ENCODE measurements at places on chromosomes 3 and 15.

DNA sequence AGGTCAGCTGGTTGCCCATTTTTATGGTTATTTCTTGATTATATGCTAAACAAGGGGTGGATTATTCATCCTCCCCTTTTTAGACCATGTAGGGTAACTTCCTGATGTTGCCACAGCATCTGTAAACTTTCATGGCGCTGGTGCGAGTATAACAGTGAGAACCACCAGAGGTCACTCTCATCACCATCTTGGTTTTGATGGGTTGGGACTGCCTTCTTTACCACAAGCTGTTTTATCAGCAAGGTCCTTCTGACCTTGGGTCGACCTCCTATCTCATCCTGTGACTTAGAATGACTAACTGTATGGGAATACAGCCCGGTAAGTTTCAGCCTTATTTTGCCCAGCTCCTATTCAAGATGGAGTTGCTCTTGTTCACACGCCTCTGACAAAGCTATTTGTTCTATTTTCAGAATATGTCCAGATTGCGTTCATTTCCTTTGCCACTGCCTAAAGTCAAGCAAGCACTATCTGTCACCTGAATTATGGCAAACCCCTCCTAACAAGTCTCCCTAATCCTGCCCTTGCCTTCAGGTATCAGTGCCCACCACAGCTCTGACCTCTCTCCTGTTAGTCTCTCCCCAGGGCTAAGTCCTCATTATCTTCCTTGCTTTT lies 308.5 kb downstream of the ROBO2 start:
- DNase-seq: no peak

DNA sequence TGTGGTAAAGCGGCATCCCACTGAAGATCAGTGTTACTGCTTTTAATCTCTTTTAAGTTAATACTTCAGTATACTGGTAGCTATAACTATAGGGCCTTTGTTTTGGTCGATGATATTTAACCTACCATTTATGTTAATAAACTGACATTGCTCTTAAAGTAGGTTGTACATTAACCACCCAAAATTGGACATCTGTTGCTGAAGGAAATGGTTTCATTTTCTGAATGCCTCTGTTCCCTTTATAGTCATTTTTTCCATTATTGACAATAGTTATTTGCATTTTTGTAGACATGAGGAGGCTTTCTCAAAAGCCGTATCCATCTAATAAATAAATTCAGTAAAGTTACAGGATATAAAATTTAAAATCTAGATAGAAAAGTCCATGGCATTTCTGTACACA lies 252.4 kb upstream of the UBE2E1 start:
- DNase-seq: no peak

DNA sequence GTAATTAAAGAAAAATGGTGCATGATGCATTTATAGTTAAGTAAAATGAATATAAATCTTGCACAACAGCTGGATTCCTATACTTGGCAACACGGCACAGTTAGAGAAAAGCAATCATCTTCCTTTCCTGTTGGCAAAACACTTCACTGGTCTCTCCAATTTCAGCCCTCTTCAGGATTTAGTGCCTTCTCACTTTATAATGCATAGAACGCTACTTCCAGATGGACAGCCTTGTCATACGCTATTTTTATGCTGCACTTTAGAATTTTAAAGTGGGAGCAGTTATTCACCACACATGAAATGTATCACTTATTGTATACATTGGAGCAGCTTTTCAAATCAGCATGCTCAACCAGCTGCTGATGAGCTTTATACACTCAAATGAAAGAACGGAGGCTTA lies 194.4 kb upstream of the GBE1 start:
- no peak for DNase-seq

DNA sequence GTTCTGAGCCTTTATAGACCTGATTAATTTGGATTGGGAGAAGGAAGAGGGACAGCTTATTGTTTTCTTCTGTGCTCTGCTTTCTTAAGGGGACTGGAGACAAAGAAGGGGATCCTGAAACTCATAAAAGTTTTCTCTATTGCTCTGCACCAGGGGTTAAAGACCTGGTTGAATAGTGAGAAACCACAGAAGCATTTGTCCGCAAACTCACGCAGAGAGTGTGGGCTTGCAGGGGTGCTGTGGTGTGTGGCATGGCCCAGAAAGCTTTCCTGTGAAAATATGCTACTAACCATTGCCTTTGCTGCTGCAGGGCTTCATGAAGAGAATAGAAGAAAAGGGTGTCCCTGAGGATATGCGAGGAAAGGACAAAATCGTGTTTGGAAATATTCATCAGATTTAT lies 73.1 kb upstream of the UMPS start:
- DNase-seq: no peak

DNA sequence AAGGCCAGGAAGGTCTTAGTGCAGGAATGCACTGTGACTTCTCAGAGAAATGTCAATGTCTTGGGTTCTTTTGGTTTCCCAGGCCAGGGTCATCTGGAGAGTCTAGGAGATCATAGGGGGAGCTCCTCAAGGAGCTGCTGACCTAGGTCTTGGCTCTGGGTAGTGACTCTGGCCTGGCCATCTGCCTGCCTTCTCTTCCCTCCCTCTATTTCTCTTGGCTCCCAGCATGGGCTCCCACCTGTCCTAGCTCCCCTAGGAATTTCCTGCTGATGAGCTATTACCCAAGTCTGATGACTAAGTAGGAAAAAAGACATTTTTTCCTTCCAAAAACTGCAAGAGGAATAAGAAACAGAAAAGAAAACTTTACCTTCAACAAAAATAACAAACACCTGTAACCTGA lies 57.4 kb downstream of the BSN start:
- DNase-seq: no peak

- DNase-seq: no peak
These were observed 13.7 kb downstream of the FLNB start for GRCh38 chr3:58021962-58022361.

- DNase-seq: no peak
These were observed 31.1 kb downstream of the FBXO40 start for GRCh38 chr3:121624147-121624899.

DNA sequence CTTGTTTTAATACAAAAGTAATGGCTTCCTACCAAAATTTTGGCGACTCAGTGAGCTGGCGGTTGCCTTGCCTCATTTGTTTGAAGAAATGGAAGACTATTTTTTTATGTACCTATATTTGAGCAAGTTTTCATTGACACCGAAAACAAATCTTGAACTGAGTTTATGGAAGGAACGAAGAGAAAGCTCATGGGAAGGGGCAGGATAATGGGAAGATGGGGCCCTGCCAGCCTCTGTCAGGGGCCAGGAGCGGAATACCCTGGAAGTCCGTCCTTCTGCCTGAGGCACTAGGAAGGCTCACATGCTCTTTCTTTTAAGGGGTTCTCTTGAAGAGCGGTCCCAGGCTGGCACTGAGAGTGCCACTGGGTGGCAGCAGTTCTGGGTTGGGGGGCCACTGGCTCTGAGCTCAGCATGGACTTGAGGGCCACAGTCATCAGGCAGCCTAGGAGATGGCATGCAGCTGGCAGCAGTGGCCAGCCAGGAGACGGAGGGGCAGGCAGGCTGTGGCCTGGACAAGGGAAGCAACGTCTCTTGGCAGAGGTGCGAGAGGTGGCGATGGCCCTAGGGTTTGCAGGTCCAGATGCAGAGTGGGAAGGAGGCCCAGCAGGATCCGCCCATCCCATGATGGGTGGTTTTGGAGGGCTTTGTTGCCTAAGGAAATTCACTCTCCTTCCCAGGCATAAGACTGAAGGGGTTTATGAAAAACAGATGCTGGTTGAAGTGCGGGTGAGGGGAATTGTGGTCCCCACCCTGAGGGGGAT lies 41.6 kb downstream of the ISG20 start:
- no peak for DNase-seq

DNA sequence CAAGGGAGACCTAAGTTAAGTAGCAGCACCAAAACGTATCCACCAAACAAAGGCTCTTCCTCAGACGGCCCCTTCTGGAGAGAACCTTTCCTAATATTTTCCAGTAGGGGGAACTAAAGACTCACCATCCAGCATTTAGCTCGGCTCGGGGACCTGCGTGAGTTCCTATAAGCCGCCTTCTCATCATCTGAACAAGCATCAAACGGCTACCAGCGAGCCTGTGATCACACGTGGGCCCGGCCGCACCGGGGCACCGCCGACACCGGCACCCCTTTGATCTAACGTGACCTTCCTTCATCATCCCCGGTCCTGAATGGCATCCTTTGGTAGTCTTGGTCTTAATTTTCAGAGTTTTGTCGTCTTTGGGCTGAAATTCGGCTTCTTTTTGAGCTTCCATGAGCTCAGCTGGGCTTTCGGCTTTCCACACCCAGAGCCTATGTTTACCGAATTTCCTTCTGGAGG lies 1.4 kb upstream of the ROBO2 start:
- DNase-seq: no peak

GRCh38 chr3:142940472-142940871 lies 23.0 kb downstream of the PAQR9 start:
- no peak for DNase-seq

- no peak for DNase-seq
These were observed 766 bp upstream of the EMC4 start for GRCh38 chr15:34223904-34224596.

GRCh38 chr3:8576841-8577571 lies 67.6 kb downstream of the SSUH2 start:
- DNase-seq: no peak

DNA sequence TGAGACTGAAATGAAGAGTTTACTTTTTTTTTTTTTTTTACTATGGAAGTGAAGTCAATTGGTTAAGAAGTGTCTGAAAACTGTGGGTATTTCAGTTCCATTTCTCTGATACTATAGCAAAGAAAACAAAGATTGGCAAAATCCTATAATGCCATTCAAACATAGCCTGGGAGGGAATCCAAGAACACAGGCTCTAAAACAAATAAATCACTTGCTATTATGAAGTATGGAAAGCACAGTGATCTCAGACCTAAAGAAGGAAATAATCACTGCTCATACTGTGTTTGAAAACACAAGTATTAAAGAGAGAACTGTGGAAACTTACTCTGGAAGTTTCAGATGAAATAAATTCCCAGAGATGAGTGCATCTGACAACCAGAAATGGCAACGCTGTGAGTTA lies 12.0 kb downstream of the SAMMSON start:
- DNase-seq: no peak

- no peak for DNase-seq
These were observed 50.3 kb upstream of the SELENOK start for GRCh38 chr3:53941950-53942349.

DNA sequence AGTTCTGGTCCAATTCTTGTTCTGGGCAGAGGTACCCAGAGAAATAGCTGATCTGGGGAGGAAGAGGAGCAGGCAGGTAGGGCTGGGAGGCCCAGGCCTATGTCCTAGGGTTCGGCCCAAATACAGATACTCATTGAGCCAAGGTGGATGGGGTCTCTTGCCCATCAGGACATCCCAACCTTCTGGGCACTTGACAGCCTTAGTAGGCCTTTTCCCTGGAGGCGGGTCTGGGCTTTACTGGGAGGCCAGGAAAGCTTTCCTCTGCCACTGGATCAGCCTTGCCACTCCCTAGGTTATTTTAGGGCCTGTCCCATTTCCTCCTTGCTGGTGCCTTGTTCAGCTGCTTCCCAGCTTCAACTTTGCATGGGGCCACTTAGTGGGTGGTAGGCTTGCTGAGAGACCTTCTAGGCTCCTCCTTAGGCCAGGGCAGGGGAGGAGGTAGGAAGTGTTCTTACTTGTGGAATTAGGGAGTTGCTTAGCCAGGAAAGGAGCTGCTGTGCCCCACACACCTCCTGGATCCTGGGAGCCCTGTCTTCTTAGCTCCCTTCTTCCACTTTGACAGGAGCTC lies 9.7 kb downstream of the TEX264 start:
- DNase-seq: no peak

DNA sequence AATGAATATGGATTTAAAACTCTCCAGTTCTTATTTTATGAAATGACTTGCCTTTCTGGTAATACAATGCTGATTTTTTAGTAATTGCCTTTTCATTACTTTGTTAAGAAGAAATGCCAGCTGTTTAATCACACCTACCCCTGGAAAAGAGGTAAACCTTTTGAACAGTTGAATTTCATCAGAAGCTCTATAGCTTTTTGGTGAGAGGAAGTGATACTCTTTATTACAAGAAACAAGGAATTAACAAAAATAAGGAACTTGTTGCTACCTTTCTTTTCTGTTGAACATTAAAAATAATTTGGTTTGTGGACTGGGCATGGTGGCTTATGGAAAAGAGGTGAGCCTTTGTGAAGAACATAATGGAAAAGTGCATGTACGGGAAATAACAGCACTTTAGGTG lies 19.7 kb downstream of the BLOC1S6 start:
- DNase-seq: no peak

DNA sequence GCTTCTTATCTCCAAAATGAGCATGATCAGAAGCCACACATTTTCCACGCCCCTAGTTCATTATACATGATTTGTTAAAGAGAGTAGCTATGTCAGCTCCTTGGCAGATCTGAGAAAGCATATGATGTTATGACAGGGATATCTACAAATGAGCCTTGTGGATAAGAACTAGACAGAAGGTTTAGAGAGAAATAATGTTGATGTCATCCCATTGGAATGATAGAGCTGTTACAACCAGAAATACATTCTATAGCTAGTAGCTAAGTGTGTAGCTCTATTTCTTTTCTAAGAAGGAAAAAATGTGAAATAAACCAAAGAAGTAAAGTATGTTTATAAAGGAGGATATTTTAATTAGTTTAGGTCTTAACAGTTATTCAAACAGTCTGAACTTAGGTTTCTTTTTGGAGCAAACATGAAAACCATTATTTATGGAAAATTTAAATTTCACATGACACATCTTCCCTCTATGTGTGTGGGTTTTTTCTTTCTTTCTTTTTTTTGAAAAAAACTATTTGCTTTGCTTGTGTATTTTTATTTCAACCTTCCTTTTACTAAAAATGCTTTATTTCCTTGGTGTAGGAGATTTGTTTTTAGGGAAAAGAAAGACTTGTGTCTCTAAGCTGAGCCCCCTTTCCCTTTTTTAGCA lies 167.7 kb downstream of the GHSR start:
- no peak for DNase-seq

DNA sequence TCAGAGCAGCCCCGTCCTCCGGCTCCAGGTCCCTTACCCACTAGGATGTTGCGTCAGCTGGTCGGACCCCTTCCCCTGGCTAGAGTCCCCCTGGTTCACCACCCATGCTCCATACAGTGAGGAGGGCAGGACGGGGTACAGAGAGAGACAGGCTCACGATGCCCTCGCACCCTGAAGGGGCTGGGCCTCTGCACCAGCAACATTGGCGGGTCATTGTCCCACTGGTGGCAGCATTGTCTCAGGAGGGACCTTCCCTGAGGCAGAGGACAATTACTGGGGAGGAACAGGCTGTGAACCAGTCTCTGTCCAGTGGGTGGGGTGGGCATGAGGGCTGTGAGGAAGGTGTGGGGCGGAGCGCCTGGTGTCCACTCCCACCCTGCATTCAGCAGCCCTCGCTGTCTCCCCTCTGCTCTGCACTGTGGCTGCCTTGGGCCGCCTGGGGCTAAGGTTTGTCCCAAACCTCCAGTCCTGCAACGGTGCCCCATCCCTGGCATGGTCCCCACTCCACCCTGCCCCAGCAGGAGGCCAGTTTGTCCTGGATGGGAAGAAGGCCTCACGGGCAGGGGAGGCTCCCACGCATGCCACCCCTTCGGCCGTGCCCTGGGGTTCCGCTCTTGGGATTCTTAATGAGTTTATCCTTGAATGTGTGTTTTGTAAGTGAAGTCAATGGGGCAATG lies 48.0 kb upstream of the KLF13 start:
- no peak for DNase-seq

Measured in CD4-positive, alpha-beta T cell treated with Interleukin-15 for 4 hours (primary cell).